HS-5 (cell line): ENCODE measurements at places on chromosomes 7 and 10.

DNA sequence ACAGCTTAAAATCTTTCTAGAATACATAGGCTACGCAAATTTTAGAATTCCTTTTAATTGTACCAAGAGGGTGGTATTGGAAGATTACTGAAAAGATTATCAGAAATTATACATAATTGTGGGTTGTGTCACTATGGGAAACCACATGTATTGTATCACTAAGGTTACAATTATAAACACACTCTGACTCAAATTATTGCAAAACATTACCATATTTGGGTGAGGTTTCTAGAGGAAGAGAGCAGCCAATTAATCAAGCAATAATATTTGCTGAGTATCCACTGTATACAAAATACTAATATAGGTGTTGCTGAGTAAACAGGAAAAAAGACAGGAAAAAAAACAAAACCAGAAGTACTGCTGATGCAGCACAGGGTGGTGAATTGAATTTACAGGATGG, 3.1 kb upstream of the CAPZA2 start:
- DNase-seq: peak; percentile 55

- DNase-seq: no peak
Observed at GRCh38 chr7:74271742-74272141, 17.5 kb upstream of the CLIP2 start.

- no peak for DNase-seq
Observed at GRCh38 chr10:101816913-101817336, 1.3 kb downstream of the OGA start.

GRCh38 chr7:32218154-32218467, 147.9 kb upstream of the PDE1C start:
- no peak for DNase-seq

DNA sequence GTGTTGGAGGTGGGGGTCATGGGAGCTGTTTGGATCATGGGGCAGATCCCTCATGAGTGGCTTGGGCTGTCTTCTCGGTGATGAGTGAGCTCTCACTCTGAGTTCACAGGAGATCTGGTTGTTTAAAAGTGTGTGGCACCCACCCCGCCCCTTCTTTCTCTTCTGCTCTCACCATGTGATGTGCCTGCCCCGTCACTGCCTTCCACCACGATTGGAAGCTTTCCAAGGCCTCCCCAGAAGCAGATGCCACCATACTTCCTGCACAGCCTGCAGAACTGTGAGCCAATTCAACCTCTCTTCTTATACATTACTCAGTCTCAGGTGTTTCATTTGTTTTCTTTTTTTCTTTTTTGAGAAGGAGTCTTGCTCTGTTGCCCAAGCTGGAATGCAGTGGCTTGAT, 170.0 kb downstream of the PTPN20 start:
- no peak for DNase-seq

GRCh38 chr7:129169171-129169671, 19.2 kb upstream of the SMO start:
- no peak for DNase-seq

DNA sequence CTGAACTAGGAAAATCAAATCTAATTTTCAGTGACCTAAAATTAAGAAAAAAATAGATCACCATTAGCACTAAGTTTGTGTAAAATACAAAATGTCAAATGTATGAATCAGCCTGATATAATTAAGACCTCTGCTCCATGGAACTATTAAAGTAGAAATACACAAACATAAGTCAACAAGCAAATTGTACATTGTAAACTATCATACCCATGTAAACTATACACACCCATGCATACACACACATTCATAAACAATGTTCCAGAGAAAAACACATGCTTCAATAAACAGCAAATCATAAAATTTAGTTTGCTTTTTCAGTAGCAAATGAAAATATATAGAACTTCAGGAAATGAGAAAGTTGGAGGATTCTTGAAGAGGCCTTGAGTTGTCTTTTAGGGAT, 199.7 kb upstream of the VSTM2A start:
- no peak for DNase-seq

- DNase-seq: no peak
Observed at GRCh38 chr7:108045154-108045553, 42.2 kb upstream of the LAMB1 start.

- peak; percentile 2 for DNase-seq
Observed at GRCh38 chr10:28754930-28755718, 77.8 kb downstream of the BAMBI start.

GRCh38 chr10:63365976-63366765, 99.6 kb downstream of the JMJD1C start:
- DNase-seq: no peak

GRCh38 chr7:146027243-146027642, 89.4 kb upstream of the CNTNAP2 start:
- DNase-seq: no peak

- DNase-seq: no peak
Observed at GRCh38 chr7:519484-520390, at the start of gene PDGFA. TSS of gene PDGFA (minus strand) at chr7:519846. CDS start at chr7:519001, 845 bp downstream.
